ENCODE measurements at places on chromosomes 12 and 14.

DNA sequence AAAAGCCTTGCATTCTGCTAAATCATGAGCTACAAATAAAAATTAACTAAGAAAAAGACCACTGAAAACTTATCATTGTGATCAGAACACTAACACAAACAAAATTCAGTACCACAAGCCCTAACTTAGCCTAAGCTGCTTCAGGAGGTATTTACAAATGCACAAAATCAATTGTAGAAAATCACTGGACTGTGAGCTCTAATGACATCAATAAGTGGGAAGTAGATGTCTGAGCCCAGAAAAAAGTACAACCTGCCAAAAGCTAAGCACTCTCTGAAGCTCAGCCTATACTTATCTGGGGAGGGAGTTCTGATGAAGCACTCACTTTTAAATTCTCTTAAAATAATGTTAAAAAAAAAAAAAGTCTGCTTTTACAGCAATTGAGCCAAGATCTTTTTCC, 92.9 kb downstream of the SLCO1B1 start:
- DNase-seq = no peak

DNA sequence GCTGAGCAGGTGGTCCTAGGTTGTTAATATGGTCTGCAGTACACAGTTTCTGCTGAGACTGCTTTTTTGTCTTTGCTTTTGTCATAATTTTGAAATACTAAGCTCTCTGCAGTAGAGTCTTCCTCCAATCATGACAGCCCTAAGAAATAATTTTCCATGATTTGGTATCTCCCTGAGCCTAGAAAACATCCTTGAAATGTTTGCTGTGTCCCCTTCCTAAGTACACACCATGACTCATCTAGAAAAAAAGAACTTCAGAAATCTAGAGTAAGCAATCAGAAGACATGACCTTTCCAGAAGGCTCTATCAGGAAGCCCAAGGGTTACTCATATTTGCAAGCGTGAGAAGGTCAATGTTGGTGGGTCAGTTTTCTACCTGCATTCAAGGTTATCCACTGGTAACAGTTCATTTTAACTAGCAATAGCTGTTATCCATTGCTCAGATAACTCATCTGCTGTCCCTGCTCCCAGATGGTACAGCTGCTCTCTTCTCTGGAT, 16.4 kb downstream of the DAD1 start:
- no peak for DNase-seq

DNA sequence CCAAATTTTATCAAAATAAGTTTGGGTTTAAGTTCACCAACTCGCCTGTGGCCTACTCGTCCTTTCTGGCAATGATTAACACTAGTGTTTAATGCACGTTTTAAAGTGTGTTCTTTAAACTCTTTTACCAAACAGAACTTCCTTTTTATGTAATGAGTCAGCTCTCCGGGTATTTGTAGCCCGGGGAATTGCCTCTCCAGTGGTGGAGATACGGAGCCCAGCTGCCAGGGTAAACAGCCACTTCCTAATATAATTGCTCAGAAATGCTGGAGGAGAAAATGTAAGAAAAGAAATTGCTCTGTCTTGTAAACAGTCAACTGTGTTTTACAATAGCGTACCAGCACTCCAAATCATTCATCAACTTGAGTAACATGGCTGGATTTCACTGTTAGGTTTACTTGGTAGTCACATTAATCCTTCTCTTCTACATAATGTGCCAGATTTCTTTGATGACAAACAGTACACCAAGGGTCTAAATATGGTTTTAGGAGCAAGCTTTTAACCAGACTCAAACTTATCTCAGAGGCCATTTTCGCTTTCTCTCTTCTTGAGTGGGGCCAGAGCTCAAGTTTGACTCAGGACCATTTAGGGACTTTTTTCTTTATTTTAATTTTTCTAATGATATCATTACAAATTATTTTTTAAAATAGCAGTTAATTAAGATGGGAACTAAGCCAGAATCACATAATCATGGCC, 101.2 kb upstream of the SLC38A2 start:
- DNase-seq = peak; percentile 43

DNA sequence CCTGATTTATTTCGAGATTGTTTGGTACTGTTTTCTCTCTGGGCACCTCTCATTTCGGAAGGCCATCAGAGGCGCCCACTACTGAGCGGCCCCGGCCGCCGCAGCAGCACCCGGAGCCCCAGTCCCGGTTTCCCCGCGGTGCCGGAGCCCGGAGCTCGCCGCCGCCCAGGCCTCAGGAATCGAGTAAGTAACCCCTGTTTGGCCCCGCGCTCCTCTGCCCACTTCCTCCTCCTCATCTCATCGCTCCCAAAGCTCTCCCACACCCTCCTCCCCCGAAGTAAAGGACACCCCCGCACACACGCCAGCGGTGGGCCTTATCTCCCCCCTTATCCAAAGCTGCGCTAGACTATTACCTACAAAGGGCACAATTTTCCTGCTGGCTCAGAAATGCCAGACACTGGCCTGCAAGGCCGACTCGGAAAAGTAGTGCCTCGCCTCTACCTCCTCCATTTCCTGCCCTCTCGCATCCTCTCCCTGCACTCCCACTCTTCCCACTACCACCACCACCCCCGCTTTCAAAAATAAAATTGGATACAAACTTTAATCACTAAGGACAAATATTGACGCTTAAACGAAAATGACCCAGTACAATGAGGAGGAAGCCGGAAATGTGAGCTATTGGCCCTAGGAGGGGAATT, 637 bp upstream of the FOXG1 start:
- DNase-seq = no peak

GRCh38 chr12:32117316-32117715, 10.7 kb downstream of the BICD1 start:
- DNase-seq = no peak

DNA sequence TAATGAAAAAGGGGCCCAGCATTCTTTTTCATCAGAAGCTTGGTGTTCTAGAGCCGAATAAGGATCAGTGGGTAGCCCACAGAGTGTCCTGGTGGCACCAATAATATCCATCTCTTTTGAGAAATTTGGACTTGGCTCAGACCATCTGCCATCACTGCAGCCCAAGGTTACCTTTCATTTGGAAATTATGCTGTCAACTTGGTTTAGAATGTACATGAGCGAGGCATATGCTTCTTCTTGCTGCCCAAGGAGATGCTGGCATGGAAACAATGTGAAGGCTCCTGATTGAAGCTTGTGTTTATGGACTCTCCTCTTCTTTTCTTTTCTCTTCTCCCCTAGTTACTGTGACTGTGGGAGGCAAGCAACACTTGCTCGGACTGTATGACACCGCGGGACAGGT, 50.0 kb downstream of the GPHB5 start:
- DNase-seq = no peak

DNA sequence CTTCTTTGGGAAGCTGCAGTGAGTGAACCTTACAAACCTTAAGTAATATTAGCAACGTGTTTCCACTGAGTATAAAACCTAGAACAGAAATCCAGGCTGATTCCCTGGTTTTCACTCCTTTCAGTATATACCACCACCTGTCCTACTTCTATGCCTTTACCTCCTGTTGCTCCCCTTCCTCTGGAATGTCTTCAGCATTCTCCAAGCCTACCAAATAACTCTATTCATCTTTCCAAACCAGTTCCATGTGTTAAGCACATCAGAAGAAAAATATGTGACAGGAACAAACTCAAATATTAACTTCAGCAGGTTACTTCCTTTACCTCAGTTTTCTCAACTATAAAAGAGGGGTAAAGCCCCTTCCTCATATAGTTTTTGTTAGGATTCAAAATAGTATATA, 39.8 kb downstream of the LIMA1 start:
- no peak for DNase-seq

- no peak for DNase-seq
These were observed 137.0 kb downstream of the SLC25A21 start for GRCh38 chr14:37035401-37035800.

GRCh38 chr14:41022932-41023331, 583.7 kb upstream of the LRFN5 start:
- no peak for DNase-seq

DNA sequence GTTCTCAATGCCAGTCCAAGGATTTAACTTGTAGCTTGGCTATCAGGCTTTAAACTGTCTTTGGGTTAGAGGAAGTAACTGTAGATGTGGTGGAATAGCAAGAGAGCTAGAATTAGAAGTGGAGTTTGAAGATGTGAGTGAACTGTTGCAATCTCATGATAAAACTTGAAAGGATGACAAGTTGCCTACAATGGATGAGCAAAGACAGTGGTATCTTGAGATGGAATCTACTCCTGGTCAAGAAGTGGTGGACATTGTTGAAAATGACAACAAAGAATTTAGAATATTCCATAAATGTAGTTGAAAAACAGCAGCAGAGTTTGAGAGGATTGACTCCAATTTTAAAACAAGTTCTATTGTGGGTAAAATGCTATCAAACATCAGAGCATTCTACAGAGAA, 199.0 kb downstream of the DUSP6 start:
- DNase-seq = no peak

- no peak for DNase-seq
These were observed 115.8 kb downstream of the ETNK1 start for GRCh38 chr12:22740656-22741355.

- DNase-seq = no peak
These were observed 313.3 kb downstream of the TMEM121 start for GRCh38 chr14:105839425-105840265.

- no peak for DNase-seq
These were observed 89.3 kb upstream of the RFX4 start for GRCh38 chr12:106493531-106493930.

GRCh38 chr14:30053103-30053502, 125.5 kb upstream of the PRKD1 start:
- no peak for DNase-seq

- peak; percentile 25 for DNase-seq
These were observed 296.5 kb downstream of the TMEM132D start for GRCh38 chr12:129607301-129607700.

GRCh38 chr14:69345402-69345801, 52.7 kb downstream of the ERH start:
- no peak for DNase-seq

DNA sequence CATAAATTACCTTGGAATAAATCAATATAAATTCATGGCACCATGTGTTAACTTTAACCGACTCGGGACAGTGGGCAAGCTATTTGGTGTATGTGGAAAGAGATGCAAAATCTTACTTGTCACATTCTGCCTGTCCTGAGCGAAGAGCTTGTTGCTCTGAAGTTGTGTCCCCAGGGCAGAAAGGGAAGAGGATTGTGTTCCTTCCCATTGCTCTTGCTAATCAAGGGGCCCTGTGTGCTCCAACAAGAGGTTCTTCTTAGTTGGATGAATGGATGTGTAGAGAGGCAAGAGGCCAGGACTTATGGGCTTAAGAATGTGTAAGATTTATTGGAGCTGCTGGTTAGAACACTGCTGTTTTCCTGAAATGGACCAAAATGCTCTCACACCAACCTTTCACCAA, 36.5 kb upstream of the FRS2 start:
- no peak for DNase-seq

GRCh38 chr12:111429828-111430432, 24.2 kb downstream of the SH2B3 start:
- no peak for DNase-seq

GRCh38 chr12:110436231-110436630, 13.9 kb downstream of the ARPC3 start:
- DNase-seq = no peak

DNA sequence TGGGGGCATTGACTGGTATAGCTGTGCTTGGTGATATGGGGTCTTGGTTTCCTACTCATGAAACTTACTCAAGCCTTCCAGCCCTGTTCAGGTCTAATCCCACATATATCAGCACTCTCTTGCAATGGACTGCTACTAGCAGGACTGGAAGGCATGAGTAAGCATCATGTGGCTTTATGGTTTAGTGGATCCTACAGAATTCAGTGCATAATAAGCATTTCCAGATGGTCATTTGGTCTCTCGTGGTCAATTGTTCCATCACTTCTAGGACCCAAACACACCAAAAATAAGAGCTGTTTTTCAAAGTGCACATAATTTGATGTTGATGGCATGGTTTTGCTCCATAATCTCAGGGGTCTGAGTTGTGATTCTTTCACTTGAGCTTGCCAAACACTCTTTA, 114.4 kb downstream of the LMNTD1 start:
- DNase-seq = no peak

DNA sequence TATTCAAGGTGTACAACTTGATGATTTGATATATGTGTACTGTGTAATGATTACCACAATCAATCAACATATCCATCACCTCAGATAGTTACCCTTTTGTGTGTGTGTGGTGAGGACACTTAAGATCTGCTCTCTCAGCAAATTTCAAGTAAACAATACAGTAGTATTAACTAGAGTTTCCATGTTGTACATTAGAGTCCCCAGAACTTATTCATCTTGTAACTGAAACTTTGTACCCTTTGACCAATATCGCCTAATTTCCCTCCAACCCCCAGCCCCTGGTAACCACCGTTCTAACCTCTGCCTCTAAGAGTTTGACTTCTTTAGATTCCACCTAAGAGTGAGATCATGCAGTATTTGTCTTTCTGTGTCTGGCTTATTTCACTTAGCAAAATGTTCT, 12.1 kb downstream of the ADCK1 start:
- DNase-seq = no peak

DNA sequence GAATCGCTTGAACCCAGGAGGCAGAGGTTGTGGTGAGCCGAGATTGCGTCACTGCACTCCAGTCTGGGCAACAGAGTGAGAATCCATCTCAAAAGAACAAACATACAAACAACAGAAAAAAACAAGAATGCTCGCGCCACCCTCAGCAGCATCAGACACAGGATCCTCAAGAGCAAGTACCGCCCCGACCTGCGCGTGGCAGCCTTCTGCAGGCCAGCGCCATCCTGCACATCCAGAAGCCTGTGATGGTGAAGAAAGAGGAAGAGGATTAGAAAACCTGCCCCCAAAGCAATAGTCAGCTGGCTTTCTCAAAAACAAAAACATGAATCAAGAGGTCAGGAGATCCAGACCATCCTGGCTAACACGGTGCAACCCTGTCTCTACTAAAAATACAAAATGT, 30.0 kb upstream of the EID3 start:
- no peak for DNase-seq

DNA sequence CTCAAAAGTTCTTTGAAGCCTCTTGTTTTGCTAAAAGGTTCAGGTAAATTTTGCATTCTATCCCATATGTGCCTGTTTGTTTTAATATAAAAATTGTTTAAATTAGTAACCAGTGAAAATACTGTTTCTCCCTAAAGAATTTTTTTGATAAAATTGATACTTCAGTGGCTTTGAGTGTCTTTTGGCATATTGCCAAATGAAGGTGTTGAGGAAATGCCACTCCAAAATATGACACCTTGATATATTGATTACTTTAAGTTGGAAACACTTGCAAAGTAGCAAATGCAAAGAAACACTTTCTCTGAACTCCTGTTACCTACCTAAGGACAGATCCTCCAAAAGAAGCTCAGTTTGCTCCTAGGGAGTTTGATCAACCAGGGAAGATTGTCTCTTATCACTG, 8.4 kb downstream of the STYX start:
- no peak for DNase-seq

- no peak for DNase-seq
These were observed 1.8 kb upstream of the PHLDA1 start for GRCh38 chr12:76033081-76034011.

GRCh38 chr12:86659985-86660384, 403.8 kb upstream of the MGAT4C start:
- DNase-seq = no peak

DNA sequence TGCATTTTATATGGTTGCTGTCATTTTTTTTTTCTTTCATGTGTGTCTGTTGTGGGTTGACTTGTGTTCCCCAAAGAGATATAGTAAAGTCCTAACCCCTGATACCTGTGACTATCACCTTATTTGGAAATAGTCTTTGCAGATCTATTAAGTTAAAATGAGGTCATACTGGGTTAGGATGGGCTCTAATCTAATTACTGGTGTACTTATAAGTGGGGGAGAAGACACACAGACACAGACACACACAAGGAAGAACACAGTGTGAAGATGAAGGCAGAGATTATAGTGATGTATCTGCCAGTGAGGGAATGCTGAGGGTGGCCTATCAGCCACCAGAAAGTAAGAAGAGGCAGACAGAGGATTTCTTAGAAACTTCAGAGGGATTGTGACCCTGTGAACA, 318.4 kb upstream of the ATP2B1 start:
- DNase-seq = no peak

All from right hindlimb (tissue), 1 donor.